Heart right ventricle (tissue), 16 donors: ENCODE measurements at places on chromosomes 6 and 20. TPM values are rescaled to one million over a fixed set of nuclear protein-coding genes. Genes with fewer than 3 reads are reported as not detected.

- no peak for DNase-seq
These were observed 35.3 kb downstream of the METTL24 start for GRCh38 chr6:110322874-110323242.

DNA sequence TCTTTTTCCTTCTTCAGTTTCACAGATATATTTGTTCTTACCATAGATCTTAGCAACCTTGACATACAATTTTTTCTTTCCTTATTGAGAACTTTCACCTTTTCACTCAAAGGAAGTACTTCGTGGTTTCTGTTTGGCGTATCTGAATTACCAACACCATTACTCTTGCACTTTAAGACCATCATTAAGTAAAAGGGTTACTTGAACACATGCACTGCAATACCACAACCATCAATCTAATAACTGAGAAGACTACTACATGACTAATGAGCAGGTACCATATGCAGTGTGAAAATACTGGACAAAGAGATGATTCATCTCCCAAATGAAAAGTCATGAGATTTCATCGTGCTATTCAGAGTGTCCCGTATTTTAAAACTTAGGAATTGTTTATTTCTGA lies 21.7 kb upstream of the SENP6 start:
- no peak for DNase-seq

PLEKHG1 gene
- polyA plus RNA-seq, result 2.6 TPM

- no peak for DNase-seq
These were observed 229.3 kb upstream of the TENT5A start for GRCh38 chr6:81981812-81982211.

GRCh38 chr20:32718749-32719348 lies 24.4 kb downstream of the COMMD7 start:
- no peak for DNase-seq

- no peak for DNase-seq
These were observed 891.4 kb downstream of the TFAP2A start for GRCh38 chr6:9523462-9523861.
